Activated CD8-positive, alpha-beta memory T cell treated with anti-CD3 and anti-CD28 coated beads, Interleukin-2, amount 10 ng/mL, durations not matched to agents 7 days and 5 days (primary cell): ENCODE measurements at places on chromosomes 4 and X. TPM values are rescaled to one million over a fixed set of nuclear protein-coding genes. Genes with fewer than 3 reads are reported as not detected.

PFKFB1 gene
- total RNA-seq, result 1.2 TPM

PRPS1 gene
- total RNA-seq, result 68.3 TPM

PRPS2 gene
- 77.8 TPM for total RNA-seq

ETNPPL gene
- total RNA-seq, result not detected

DDIT4L gene
- total RNA-seq, result 0.58 TPM

CFAP99 gene
- total RNA-seq, result not detected

GRCh38 chr4:48470137-48470536 is 13.0 kb upstream of the SLC10A4 start:
- DNase-seq, result no peak

AFF2 gene
- 0.61 TPM for total RNA-seq

CSN1S1 gene
- total RNA-seq, result not detected

DNA sequence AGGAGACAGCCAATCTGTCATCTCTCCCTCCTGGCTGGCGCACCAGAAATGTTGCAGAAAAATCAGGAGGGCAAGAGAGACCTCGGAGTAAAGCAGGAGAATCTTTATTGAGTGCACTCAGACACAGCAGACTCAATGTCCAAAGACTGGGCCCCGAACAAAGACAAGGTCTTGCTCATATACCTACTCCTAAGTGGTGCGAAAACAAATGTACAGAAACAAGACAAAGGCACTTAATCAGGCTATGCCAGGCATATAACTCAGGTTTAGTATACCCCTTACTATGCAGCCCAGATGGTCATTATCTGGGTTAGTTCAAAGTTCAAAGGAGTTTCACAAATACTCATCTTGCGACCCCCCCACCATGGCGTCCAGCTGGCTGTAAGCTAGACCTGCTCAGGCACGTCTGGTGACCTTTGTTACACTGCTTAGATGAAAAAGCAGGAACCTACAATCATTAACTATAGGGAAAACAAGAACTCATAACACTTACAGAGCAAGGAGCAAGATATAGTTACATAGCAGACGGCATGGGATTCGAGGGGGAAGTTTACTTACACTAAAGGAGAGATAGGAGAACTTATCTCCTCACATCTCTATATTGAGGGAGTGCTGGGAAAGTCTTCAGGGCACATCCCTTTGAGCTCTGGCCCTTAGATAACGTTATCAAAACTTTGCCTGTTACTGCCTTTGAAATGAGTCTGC is 27.5 kb downstream of the SULT1E1 start:
- no peak for DNase-seq

DNA sequence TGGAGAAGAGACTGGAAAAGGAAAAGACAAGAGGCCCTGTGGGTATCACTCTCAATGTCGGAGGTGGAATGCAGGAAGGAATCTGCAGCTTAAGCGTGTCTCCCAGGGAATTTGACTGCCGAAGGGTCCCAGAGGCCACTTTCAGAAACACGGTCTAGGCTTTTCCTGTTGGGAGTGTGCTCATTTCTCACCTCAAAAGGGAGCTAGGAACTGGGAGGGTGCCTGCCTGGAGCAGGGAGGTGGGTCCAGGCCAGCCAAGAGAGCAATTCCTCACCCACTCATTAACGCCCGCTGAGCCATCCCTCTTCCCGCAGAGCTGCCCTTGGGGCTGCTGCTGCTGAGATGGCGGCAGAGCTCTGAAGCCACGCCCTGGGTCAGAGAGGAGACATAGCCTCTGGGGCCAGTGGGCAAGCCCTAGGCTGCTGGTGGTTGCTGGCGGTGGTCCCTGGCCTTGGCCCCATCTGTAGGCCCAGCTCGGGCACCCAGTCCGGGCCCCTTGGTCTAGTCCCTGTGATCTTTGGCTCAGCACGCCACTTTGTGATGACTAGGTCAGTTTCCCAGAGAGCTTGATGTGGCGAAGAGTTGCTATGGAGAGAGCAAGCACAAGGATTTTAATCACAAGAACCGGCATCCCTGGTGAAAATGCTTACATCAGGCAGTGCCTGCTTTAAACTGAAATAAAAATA is 4.1 kb downstream of the ZNF185 start:
- DNase-seq, result no peak

DNA sequence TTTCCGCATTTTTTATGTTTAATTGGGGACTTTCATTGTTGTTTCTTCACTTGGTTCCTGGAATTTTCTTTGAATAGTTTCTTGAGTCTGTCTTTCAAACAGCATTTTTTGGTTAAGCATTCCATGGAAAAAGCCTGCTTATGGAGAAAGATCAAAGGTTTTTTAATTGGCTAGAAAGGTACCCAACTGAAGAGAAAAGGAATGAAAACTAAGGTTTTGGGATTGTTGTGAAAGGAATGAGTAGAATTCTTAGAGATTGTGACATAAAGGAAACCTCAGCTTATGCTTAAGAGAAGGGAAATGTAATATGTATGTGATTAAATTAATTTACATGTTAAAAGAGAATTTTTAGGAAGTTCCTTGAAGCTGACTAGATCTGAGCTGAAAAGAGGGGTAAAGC is 82.8 kb downstream of the CCKAR start:
- no peak for DNase-seq

DNA sequence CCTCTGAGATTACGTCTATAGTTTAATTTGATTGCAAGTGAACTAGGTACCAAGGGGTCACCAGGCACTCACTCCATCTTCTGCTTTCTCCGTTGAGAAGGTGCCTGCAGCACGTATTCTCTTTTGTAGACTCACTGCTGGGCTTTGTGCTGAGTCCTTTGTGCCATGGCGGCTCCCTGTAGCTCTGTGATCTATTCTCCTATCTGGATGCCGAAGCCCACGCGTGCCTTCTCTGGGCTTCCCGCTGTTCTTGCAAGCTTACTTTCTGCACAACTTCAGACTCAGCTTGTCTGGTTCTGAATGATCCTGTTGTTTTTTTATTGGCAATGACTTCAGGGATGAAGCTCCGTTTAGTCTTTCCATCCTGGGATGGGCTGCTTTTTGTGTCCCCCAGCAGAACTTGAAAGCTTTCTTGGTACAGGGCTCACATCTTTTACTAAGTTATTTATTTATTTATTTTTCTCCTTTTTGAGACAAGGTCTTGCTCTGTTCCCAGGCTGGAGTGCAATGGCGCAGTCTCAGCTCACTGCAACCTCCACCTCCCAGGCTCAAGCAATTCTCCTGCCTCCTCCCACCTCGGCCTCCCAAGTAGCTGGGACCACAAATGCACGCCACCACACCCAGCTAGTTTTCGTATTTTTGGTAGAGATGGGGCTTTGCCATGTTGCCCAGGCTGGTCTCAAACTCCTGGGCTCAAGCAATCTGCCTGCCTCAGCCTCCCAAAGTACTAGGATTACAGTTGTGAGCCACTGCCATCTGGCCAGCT is 100.9 kb upstream of the NKX1-1 start:
- DNase-seq, result no peak
